ENCODE measurements at places on chromosomes 4 and X. TPM values are rescaled to one million over a fixed set of nuclear protein-coding genes. Genes with fewer than 3 reads are reported as not detected.
A peak's percentile ranks its signal among the peaks of the same experiment; 100 is the strongest.

GRCh38 chrX:28225513-28225912 is 244.3 kb upstream of the DCAF8L1 start:
- no peaks in the 10 kb centered on the region for H3K4me1 ChIP-seq
- H3K27me3 ChIP-seq: no peaks in the 10 kb centered on the region
- DNase-seq: no peak

GRCh38 chr4:157992948-157993839 is 179.6 kb downstream of the GASK1B start:
- H3K27ac ChIP-seq: no peak overlapping the region
- no peaks in the 10 kb centered on the region for H3K27me3 ChIP-seq
- H3K4me1 ChIP-seq: no peaks in the 10 kb centered on the region

GRCh38 chr4:29581457-29581856 is 1138.7 kb upstream of the PCDH7 start:
- H3K27ac ChIP-seq: no peak overlapping the region
- no peaks in the 10 kb centered on the region for H3K27me3 ChIP-seq
- no peaks in the 10 kb centered on the region for H3K36me3 ChIP-seq
- H3K4me3 ChIP-seq: no peak overlapping the region
- H3K4me1 ChIP-seq: no peaks in the 10 kb centered on the region

DNA sequence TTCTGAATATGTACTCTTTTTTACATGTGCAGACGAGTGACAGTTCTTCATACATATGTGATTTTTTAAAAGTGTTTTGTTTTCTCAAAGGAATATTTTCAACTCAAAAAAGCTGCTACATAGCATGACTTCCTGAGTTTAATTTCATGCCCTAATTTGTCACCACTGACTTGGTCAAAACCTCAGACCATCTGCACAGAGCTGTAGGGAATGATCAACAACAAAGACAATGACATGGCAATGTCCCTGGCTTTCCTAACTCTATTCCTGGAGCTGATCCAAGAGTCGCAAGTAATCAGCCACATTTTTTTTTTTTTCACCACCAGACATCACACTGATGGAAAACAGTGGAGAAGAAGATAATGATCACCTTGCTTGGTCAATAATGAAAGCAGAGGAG is 97.7 kb downstream of the TMA16 start:
- no peak for DNase-seq
- H3K27ac ChIP-seq: no peak overlapping the region
- H3K4me3 ChIP-seq: no peak overlapping the region

DNA sequence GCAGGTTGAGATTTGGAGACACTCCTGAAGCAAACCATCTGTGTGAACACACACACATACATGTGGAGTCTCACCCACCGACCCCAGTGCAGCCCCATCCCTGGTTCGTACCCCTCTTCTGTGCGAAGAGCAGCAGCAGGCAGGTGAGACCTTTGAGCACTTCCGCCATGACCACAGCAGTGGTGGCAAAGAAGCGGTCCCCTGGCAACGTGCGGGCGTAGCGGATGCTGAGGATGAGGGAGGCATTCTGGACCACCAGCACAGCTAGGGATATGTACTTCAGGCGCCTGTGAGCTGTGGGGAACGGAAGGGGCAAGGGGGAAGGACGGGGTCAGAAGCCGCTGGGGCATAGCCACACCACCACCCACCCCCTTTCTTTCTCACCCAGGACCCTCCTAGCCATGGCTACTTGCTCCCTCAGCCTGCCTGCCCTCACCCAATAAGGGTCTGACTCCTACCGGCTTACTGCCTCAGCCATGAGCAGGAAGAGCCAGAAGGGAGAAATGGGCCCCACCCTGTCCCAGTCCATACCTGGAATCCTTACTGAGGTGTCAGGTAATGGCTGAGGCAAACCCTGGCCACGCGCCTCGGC is 1.6 kb downstream of the SLC35A2 start:
- H3K27me3 ChIP-seq: no peaks in the 10 kb centered on the region
- no peak overlapping the region for H3K27ac ChIP-seq
- H3K4me3 ChIP-seq: no peak overlapping the region
- DNase-seq: no peak
- no peaks in the 10 kb centered on the region for H3K4me1 ChIP-seq
- H3K36me3 ChIP-seq: peaks cover 22% of the 10 kb centered on the region

DNA sequence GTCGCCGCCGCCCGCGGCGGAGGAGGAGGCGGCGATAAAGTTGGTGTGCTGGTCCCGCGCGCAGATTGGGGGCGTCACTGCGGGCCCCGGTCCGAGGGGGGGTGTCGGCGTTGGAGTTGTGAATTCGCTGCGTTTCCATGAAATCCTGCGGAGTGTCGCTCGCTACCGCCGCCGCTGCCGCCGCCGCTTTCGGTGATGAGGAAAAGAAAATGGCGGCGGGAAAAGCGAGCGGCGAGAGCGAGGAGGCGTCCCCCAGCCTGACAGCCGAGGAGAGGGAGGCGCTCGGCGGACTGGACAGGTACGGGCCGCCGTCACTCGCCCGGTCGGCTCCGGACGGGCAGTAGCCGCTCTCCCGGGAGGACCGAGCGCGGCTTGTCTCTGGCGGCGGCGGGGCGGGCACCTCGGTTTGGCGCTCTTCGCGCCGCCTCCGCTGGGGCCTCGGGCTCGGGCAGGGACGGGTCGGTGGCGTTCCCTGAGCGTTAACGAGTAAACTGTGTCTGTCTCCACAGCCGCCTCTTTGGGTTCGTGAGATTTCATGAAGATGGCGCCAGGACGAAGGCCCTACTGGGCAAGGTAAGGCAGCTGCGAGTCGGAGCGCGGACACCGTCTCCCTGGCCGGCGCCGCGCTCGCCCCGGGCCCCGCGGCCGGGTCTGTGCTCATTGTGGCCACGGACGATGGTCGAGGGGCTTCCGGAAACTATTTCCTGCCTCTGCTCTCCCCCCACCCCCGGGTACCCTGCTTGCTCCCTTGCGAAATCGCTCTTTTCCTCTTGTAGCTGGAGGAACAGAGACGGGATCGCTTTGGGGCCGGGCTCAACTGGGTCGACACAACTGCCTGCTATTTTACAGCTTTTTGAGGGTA is 658 bp downstream of the KDM6A start:
- H3K4me1 ChIP-seq: no peaks in the 10 kb centered on the region
- peak overlapping the region; percentile 86 for H3K4me3 ChIP-seq
- no peaks in the 10 kb centered on the region for H3K27me3 ChIP-seq

- no peak for DNase-seq
- no peaks in the 10 kb centered on the region for H3K36me3 ChIP-seq
- H3K4me3 ChIP-seq: no peak overlapping the region
- H3K27me3 ChIP-seq: no peaks in the 10 kb centered on the region
- H3K4me1 ChIP-seq: no peaks in the 10 kb centered on the region
- no peak overlapping the region for H3K27ac ChIP-seq
These were observed 39.1 kb upstream of the MBTPS2 start for GRCh38 chrX:21800344-21800770.

DNA sequence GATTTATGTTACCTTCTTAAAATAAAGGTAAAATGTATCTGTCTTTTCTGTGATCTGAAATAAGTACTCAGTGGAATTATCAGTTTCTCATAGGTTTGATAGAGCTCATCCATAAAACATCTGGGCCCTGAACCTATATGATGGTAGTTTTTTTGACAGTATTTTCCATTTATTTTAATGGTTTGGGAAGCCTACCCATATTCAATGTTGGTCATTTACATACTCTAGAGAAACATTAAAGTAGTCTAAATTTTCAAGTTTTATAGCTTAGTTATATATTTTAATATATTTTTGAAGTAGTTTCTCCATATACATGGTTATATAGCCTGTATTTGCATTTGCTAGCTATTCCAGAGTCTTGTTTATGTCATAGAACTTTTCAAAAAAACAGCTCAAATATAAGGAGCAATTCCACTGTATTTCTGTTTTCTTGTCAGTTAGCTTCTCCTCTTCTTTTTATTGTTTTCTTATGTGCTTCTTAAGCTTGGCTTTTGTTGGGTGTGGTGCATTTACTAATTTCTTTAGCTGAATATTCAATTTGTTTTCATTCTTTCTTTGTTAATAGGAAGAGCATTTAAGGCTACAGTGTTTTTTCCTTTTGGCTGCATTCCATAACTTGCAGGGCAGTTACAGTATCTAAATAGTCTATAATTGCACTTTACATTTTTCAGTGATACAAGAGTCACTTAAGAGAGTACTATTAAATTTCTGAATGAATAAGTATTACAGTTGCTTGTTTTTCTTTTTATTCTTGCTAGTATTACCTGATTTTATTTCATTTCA is 181.4 kb downstream of the DKK2 start:
- no peak overlapping the region for H3K27ac ChIP-seq
- no peaks in the 10 kb centered on the region for H3K27me3 ChIP-seq
- no peak for DNase-seq
- no peak overlapping the region for H3K4me3 ChIP-seq

GRCh38 chr4:15333692-15334633 is 93.9 kb upstream of the C1QTNF7 start:
- no peak overlapping the region for H3K4me3 ChIP-seq
- no peaks in the 10 kb centered on the region for H3K27me3 ChIP-seq
- H3K36me3 ChIP-seq: no peaks in the 10 kb centered on the region
- H3K4me1 ChIP-seq: 0 out of 2 replicates have a peak, but pooled peaks cover 2% of the 10 kb centered on the region
- H3K27ac ChIP-seq: no peak overlapping the region

- no peak overlapping the region for H3K4me3 ChIP-seq
- H3K27ac ChIP-seq: no peak overlapping the region
- H3K4me1 ChIP-seq: no peaks in the 10 kb centered on the region
These were observed 49.2 kb downstream of the PDS5A start for GRCh38 chr4:39928538-39928937.

- no peaks in the 10 kb centered on the region for H3K27me3 ChIP-seq
- peaks cover 19% of the 10 kb centered on the region for H3K36me3 ChIP-seq
- DNase-seq: no peak
- no peak overlapping the region for H3K27ac ChIP-seq
- no peaks in the 10 kb centered on the region for H3K4me1 ChIP-seq
These were observed 70.1 kb downstream of the USP46 start for GRCh38 chr4:52588771-52589591.

DNA sequence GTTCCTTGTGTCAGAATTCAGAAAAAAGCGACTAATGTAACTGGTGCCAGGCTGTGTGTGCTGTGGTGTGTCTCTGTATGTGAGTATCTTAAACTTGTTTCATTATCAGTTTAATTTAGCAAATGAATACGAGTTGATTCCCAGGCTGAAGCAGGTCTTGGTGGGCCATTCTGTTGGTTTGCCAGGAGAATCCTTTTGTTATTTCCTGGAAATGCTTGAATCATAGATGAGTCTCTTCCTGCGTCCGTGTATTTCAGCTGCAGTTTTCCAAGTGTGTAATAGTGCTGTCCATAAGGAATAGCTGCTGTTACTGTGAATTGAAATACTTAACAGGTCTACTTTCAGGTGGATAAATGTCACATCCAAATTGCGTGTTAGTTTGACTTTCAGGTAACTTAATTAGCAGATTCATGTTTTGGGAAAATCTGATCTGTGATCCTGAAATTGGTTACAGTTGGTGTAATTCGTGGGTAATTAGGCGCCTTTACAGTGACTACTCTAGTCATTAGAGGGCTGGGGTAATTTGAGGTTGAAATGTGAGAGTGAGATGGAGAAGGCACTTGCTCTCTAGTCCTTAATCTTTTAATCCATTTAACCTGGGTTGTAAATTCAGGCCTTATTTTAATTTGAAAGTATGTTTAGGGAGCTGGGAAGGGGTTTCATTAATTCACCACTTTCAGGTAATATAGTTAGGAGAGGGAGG is 23.8 kb downstream of the TMEM131L start:
- H3K27me3 ChIP-seq: no peaks in the 10 kb centered on the region
- H3K4me3 ChIP-seq: no peak overlapping the region
- no peak for DNase-seq

GRCh38 chrX:128992107-128992971 is 531.0 kb downstream of the SMARCA1 start:
- no peak overlapping the region for H3K27ac ChIP-seq
- no peaks in the 10 kb centered on the region for H3K4me1 ChIP-seq
- H3K27me3 ChIP-seq: no peaks in the 10 kb centered on the region
- no peak overlapping the region for H3K4me3 ChIP-seq

IRS4 gene
- total RNA-seq: 8.9 TPM

AWAT2 gene
- not detected for total RNA-seq

NAP1L2 gene
- total RNA-seq: 12.8 TPM

FLNA gene
- total RNA-seq: 946 TPM

CSAG3 gene
- not detected for total RNA-seq

GPAT3 gene
- 1.8 TPM for total RNA-seq

All from H9 (cell line).